ENCODE measurements at places on chromosomes 5 and 9.

GRCh38 chr9:129677456-129677855 is 12.0 kb downstream of the PRRX2 start:
- DNase-seq: no peak

GRCh38 chr5:56110646-56111403 is 116.1 kb upstream of the IL6ST start:
- no peak for DNase-seq

GRCh38 chr9:125438506-125439433 is 177.1 kb downstream of the GAPVD1 start:
- no peak for DNase-seq

- DNase-seq: no peak
Observed at GRCh38 chr5:140040358-140040757, 2.7 kb downstream of the NRG2 start.

- no peak for DNase-seq
Observed at GRCh38 chr9:110999379-110999778, 38.9 kb downstream of the LPAR1 start.

DNA sequence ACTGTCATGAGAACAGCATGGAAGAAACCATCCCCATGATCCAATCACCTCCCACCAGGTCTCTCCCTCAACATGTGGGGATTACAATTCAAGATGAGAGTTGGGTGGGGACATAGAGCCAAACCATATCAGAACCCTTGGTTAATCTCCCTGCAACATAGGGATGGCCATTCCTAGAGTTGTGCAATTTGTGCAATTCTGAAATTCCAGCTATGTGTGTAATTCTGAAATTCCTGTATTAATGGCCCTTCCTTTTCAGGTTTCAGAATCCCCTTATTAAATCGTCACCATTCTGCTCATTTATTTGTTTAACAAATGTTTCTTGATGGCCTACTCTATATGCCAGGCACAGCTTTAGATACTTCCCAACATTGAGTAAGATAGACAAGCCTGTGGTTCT is 282.6 kb downstream of the SMARCA2 start:
- DNase-seq: no peak

DNA sequence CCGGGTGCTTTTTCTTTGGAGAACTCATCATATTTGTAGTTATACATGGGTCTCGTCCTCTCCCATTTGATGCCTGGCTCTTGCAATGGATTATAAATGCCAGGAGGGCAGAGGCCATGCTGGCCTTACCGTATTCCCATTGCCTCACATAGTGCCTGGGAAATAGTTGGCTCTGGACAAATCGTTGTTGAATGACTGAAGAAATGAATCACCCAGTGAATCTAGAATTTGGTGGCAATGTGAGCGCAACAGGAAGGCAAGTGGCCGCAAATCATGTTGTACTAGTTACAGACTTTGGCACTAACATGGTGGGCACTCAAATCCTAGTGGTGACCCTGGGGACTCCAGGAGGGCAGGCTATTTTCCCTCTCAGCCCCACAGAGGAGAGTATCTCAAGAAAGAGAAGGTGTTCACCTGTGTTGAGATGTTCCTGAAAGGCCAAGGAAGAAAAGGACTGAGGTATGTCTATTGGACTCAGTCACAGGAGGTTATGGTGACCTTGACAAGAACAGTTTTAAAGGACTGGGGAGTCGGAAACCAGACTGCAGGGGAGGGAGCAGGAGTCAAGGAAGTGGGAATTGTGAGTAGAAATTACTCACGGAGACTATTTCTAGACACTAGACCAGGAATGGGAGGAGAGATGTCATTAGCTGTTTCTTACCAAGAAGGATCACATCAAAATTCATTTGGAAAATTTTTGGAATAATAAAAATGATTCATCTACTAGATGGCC is 61.7 kb upstream of the COL15A1 start:
- DNase-seq: no peak

DNA sequence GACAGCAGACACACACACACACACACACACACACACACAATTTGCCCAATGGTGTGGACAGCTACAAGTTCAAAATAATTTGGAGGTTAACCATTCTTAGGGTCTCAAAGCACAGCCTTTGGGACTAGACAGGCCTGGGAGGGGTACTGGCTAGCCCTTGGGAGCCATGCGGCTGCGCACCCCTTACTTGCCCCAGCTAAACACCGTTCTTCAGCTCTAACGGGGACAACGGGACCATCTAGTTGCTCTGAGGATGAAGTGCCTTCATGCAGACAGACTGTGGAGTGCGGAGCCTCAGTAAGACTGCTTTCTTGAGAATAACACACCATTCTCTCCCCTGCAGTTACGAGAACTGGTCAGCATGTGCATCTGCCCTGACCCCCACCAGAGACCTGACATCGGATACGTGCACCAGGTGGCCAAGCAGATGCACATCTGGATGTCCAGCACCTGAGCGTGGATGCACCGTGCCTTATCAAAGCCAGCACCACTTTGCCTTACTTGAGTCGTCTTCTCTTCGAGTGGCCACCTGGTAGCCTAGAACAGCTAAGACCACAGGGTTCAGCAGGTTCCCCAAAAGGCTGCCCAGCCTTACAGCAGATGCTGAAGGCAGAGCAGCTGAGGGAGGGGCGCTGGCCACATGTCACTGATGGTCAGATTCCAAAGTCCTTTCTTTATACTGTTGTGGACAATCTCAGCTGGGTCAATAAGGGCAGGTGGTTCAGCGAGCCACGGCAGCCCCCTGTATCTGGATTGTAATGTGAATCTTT is 64.6 kb downstream of the PSMB7 start:
- no peak for DNase-seq

- no peak for DNase-seq
Observed at GRCh38 chr9:78213712-78214111, 22.2 kb upstream of the CEP78 start.

- DNase-seq: no peak
Observed at GRCh38 chr5:159458217-159458711, 128.0 kb upstream of the IL12B start.

GRCh38 chr5:58266402-58266801 is 193.5 kb downstream of the PLK2 start:
- no peak for DNase-seq

DNA sequence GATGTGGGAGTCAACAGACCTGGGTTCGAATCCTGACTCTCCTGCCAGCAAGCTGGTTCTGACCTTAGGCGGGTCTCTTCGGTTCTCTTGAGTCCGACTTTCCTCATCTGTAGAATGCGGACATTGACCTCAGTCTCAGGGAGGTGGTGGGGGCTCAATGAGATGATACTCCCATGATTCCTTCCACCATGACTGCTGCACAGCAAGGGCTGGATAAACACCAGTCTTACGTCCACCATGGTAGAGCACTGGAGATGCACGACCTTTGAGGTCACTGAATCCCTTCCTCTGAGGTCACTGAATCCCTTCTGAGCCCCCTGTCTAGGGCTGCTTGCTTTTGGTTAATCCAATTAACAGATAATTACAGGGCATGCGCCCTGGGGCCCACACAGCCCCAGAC is 12.5 kb upstream of the SMIM23 start:
- no peak for DNase-seq

DNA sequence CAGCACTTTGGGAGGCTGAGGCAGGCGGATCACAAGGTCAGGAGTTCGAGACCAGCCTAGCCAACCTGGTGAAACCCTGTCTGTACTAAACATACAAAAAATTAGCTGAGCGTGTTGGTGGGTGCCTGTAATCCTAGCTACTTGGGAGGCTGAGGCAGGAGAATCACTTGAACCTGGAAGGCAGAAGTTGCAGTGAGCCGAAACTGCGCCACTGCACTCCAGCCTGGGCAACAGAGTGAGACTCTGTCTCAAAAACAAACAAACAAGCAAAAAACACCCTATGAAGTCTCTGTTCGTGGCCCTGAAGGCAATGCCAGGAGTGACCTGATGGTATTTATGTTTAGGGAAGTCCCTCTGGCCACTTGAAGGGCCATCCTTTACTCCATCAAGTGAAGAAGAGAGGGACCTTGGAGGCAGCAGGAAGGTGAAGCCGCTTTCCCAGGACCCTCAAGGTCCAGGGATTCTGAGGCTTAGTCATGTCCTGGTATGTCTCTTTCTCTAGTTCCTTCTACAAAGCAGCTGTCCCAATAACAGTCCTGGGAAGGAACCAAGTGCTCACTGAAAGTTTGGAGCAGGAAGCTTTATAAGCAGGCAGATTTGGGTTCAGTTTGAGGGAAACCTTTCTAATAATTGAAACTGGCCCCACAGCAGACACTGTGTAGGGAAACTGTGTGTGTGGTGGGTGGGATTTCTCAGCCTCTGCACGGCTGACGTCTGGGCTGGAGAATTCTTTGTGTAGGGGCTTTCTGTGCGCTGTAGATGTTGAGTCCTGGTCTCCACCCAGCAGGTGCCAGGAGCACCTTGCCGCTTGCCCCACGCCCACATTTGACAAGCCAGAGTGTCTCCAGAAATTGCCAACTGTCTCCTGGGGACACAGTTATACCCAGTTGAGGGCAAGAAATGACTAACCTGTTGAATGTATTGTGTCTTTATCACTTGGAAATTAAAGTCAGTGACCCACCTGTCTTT is 12.5 kb downstream of the PHF2 start:
- no peak for DNase-seq

DNA sequence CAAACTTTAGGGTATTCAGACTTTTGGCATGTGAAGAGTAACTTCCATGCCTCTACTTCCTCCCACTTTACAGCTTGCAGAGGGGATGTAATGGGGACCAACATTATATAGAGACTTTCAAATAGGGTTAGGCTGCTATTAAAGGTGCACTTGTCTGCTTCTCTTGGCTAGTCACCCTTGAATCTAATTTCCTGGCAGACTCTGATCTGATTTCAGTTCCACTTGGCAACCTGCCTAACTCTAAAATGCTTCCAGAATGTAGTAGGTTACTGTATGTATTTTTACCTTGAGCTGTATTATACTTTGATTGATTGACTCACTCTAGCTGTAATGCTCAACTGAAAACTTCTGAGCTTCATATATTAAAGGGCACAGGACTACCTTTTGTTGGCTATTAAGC is 693.4 kb downstream of the KCTD16 start:
- DNase-seq: no peak

DNA sequence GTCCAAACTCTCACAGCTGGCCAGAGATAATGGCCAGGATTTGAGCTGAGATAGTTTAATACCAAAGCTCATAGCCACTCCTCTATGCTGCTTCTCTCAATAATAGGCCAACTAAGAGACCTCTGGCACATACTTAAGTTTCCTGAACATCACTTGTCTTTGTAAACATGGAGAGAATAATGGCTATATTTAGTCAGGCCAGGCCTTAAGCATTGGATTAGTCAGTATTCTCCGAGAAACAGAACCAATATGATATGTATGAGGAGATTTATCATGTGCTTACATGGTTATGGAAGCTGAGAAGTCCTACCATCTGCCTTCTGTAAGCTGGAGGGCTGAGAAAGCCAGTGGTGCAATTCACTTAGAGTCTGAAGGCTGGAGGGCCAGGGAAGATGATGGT is 45.4 kb downstream of the CFAP95 start:
- no peak for DNase-seq

DNA sequence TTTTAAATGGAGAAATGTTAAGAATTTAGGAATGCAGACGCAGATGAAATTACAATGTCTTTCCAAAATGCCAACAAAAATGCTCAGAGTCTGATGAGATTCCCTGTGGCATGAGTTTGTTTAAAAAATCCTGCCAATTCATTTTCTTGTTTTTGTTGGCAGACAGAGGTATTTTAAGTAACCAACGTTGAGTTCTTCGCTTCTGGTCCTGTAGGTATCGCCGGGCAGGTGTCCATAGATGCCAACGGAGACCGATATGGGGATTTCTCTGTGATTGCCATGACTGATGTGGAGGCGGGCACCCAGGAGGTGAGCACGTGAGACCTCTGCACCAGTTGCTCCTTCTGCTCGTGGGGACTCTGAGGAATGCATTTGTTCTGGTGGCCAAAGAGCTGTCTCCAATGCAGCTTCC is 69.4 kb downstream of the NPR3 start:
- DNase-seq: no peak

DNA sequence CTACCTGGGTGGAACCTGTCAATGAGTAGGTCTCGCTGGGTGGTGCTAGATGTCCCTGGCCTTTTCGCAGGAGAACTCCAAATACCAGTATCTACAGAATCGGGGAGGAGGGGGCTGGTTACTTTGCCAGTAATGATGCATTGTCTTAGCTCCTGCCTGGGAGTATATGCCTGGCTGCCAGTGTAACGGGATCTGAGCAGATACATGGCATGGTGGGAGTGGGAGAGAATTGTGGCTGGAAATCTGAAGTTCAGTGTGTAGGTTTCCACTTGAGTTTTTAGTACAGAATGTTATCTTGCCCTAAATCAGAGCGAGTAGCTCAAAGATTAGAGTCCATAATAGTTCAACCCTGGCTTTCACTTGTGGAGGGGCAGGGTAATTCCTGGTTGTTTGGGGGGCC is 38.0 kb upstream of the FANCC start:
- no peak for DNase-seq

GRCh38 chr9:70954126-70954525 is 167.3 kb downstream of the TRPM3 start:
- no peak for DNase-seq

DNA sequence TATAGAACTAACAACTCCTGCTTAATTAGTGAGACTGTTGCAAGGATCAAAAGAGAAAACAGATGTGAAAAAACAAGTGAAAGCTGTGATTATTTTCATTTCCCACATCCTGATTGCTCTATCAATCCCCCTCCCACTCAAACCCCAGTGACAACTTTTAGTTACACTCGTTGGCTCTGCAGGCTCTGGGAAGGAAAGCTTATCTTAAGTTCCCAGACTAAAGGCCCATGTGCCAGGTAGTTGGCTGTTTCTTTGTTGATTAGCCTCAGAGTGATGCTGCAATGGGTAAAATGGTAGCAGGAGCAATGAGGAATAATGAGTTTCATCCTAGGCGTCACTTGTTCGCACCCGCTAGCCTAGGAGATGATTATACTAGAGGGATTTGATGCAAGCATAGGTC is 133.3 kb upstream of the IFNE start:
- no peak for DNase-seq

DNA sequence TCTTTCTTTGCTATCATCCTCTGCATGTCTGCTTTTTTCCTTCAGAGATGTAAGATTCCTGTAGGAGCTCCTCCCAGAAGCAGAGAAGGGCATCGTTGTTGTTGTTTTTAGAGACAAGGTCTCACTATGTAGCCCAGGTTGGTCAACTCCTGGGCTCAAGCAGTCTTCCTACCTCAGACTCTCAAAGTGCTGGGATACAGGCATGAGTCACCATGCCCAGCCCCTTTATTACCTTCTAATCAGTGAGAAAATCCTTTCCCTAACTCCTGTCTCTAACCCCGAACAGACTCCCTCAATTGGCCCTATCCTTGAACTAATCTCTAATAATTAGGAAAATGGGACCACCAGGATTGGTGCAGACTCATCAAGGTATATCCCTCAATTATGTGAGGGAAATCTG is 64.4 kb downstream of the GALNT10 start:
- no peak for DNase-seq

- no peak for DNase-seq
Observed at GRCh38 chr9:17882688-17883594, 304.1 kb downstream of the SH3GL2 start.

GRCh38 chr5:60888359-60889061 is 44.4 kb upstream of the ELOVL7 start:
- no peak for DNase-seq

GRCh38 chr9:114906922-114907571 is 23.3 kb downstream of the TNFSF8 start:
- DNase-seq: no peak

GRCh38 chr5:12615141-12615820 is 711.0 kb upstream of the CTNND2 start:
- DNase-seq: no peak

- DNase-seq: no peak
Observed at GRCh38 chr9:1353291-1353690, 303.1 kb downstream of the DMRT2 start.

Data from SK-N-MC (cell line).